Osteocyte (in vitro differentiated cells): ENCODE measurements at places on chromosomes 4 and X. TPM values are rescaled to one million over a fixed set of nuclear protein-coding genes. Genes with fewer than 3 reads are reported as not detected.

TRIML2 gene
- total RNA-seq: not detected in 2 replicates

TLR8 gene
- not detected in 2 replicates for total RNA-seq

DNA sequence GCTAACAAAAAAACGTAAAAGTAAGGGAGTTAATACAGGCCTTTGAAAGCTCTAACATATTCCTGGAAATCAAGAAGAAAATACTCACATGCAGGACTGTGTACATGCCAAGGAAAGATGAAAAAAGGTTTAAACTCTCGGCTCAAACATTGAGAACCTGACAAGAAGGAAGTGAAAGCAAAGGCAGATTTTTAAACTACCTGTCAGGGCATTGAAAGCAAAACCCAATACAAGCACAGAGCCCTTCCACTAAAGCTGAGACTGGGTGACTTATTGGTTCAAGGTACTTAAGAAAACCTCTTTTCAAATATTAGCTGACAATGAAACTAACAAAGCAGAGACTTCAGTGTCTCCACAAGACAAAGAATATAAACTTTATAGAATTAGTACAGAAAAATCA, 313.0 kb upstream of the GRID2 start:
- DNase-seq: no peak
- no peak overlapping the region for H3K27ac ChIP-seq
- no peaks in the 10 kb centered on the region for H3K27me3 ChIP-seq
- H3K36me3 ChIP-seq: no peaks in the 10 kb centered on the region
- no peak overlapping the region for H3K4me3 ChIP-seq

DNA sequence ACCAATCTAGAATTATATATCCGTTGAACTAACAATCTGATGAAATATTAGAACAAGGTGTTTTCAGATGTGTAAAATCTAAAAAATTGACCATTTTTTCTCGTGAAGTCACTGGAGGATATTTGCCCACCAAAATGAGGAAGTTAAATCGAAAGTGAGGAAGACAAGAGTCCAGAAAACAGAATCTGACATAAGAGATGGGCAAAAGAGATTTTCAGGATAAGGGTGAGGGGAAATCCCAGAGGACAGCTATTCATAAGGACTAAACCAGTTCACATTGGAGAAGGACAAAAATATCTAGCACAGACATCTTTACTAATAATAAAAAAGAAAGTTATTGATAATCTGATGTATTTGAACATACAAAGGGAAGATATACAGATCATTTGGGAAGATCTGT, 18.7 kb upstream of the ALG13 start:
- no peak overlapping the region for H3K4me3 ChIP-seq
- no peaks in the 10 kb centered on the region for H3K36me3 ChIP-seq
- no peak overlapping the region for H3K27ac ChIP-seq
- H3K4me1 ChIP-seq: no peaks in the 10 kb centered on the region
- DNase-seq: no peak

GRCh38 chrX:370963-371745, 15.6 kb downstream of the PPP2R3B start:
- no peak overlapping the region for H3K27ac ChIP-seq
- DNase-seq: no peak
- peaks cover 30% of the 10 kb centered on the region for H3K4me1 ChIP-seq

DNA sequence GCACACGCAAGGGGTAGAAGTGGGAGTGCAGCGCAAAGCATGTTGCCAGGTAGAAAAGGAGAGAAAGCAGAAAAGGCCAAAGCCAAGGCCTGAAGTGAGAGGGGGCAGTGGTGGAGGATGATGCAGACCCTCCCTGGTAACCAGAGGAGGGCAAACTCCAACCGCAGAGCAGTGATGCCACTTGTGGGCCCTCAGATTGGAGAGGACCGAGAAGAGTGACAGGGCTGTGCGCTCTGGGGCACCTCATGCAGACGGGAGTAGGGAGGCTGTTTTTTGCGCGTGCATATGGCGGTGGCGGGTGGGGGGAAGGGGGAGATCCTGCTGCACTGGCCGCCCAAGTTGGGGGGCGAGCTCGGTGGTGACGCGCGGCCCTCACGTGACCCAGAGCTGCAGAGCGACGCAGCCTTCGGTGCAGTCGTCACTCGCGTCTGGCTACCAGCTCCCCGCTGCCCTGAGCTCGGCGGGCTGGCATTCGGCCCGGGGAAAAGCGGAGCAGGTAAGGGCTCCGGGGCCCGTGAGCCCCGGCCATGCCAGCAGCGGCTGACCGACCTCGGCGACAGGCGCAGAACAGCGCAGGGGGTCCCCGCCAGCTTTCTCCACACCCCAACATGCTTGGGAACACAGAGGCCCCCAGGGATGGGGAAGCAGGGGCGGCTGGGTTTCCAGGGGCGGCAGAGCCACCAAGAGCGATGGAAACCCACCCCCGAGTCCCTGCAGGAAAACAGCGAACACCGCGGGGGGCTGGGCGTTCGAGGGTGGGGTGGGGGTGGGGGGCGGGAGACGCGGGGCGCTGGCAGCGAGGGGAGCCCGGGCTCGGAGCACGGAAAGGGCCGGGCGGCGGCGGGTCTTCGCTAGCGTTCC, at the start of gene BEX3:
Gene BEX3 (plus strand): TSS at position 421 of the 861 bp plus-strand sequence. CDS start 984 bp downstream, outside the sequence.
- peak within 1 kb of the TSS; percentile 85 for H3K4me3 ChIP-seq
- no peaks in the 10 kb centered on the region for H3K27me3 ChIP-seq
- peaks cover 14% of the 10 kb centered on the region for H3K4me1 ChIP-seq
- peak; percentile 87 for DNase-seq
- H3K27ac ChIP-seq: peak within 1 kb of the TSS; percentile 88

DNA sequence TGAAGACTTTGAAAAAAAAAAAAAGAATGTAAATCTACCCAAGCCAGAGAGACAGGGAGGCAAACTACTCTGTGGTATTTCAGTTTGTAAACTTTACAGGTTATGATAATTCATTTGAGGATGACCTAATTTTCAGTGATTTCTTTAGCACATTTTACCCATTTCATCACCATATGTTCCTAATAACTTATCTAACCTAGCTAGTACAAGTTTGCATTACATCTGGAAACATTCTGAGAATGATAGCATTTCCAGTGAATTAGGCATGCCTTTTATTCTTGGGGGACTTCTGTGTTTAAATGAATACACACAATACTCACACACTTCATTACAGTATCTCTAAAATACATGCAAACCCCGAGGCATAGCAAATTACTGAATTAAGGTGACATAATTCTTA, 1055.5 kb downstream of the PCDH18 start:
- no peaks in the 10 kb centered on the region for H3K36me3 ChIP-seq
- no peak overlapping the region for H3K4me3 ChIP-seq
- no peaks in the 10 kb centered on the region for H3K4me1 ChIP-seq
- H3K27me3 ChIP-seq: no peaks in the 10 kb centered on the region
- no peak overlapping the region for H3K27ac ChIP-seq

GRCh38 chr4:74479009-74479408, 34.1 kb downstream of the AREG start:
- H3K4me3 ChIP-seq: no peak overlapping the region
- H3K36me3 ChIP-seq: no peaks in the 10 kb centered on the region
- DNase-seq: no peak
- H3K4me1 ChIP-seq: no peaks in the 10 kb centered on the region
- H3K27ac ChIP-seq: no peak overlapping the region

GRCh38 chr4:150082241-150082640, 4.0 kb downstream of the DCLK2 start:
- no peak for DNase-seq
- no peak overlapping the region for H3K27ac ChIP-seq
- H3K27me3 ChIP-seq: no peaks in the 10 kb centered on the region
- no peak overlapping the region for H3K4me3 ChIP-seq
- peaks cover 3% of the 10 kb centered on the region for H3K36me3 ChIP-seq
- H3K4me1 ChIP-seq: peaks cover 36% of the 10 kb centered on the region
